ENCODE measurements at places on chromosomes 5 and 9. TPM values are rescaled to one million over a fixed set of nuclear protein-coding genes. Genes with fewer than 3 reads are reported as not detected.

DNA sequence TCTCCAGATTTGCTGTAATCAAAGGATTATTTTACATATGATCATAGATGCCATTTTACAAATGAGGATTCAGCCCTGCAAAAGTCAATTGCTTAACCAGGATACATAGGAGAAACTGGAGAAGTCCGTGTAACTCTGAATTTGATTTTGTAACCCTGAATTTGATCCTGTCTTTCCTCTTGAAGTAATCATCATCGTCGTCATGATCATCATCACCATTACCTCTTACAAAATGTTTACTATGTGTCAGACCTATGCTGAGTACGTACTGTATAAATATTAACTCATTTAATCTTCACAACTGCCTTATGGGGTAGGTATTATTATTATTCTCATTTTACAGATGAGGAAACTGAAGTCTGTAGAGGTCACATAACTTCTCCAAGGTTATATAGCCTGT lies 271.5 kb downstream of the DOCK8 start:
- H3K4me3 ChIP-seq, result no peak overlapping the region
- H3K27me3 ChIP-seq, result peaks cover 9% of the 10 kb centered on the region
- no peaks in the 10 kb centered on the region for H3K36me3 ChIP-seq
- H3K4me1 ChIP-seq, result no peaks in the 10 kb centered on the region

DNA sequence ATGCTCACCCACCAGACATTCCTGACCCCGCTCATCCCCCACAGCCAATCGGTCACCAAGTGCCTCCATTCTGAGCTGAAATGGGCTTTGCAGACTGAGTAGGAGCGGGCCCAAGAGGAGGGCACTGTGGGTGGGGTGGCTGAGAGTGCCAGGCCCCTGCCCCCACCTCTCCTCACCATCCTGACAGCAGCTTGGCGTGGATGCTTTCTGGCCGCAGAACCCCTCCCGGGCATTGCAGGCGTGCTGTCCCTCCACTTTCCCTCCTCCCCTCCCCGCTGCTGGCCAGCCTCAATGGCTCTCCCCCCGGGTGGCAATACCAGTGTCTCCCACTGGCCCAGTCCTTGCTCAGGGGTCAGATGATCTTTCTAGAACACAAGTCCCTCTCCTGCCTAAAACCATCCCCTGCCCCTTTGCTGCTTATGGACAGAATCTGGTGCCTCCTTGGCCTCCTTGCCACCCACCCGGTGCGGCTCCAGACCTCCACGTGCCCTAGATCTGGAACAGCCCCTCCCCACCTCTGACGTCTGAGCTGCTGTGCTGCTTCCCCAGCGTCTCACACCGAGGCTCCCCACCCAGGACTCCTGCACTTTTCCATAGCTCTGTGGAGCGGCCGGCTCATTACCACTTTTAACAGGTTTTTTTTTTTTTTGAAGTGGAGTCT lies 6.1 kb downstream of the FLT4 start:
- peak; percentile 17 for DNase-seq
- peaks cover 4% of the 10 kb centered on the region for H3K4me1 ChIP-seq
- H3K36me3 ChIP-seq, result no peaks in the 10 kb centered on the region
- H3K4me3 ChIP-seq, result no peak overlapping the region

GRCh38 chr9:85949586-85950335 lies 8.8 kb downstream of the NAA35 start:
- no peak for DNase-seq
- no peaks in the 10 kb centered on the region for H3K27me3 ChIP-seq
- peaks cover 14% of the 10 kb centered on the region for H3K4me1 ChIP-seq
- H3K36me3 ChIP-seq, result peaks cover 59% of the 10 kb centered on the region
- H3K4me3 ChIP-seq, result no peak overlapping the region

GRCh38 chr5:152532714-152533113 lies 127.6 kb upstream of the NMUR2 start:
- H3K36me3 ChIP-seq, result no peaks in the 10 kb centered on the region
- DNase-seq, result no peak
- peaks cover 13% of the 10 kb centered on the region for H3K27me3 ChIP-seq
- H3K4me1 ChIP-seq, result no peaks in the 10 kb centered on the region
- no peak overlapping the region for H3K27ac ChIP-seq
- no peak overlapping the region for H3K4me3 ChIP-seq

- H3K4me3 ChIP-seq, result no peak overlapping the region
- no peak for DNase-seq
- peaks cover 3% of the 10 kb centered on the region for H3K4me1 ChIP-seq
- H3K36me3 ChIP-seq, result no peaks in the 10 kb centered on the region
Observed at GRCh38 chr9:33186457-33187168, 19.5 kb upstream of the B4GALT1 start.

PAEP gene
- total RNA-seq, result not detected

SLC36A1 gene
- total RNA-seq, result 6.0 TPM

ZBTB34 gene
- total RNA-seq, result 9.8 TPM

PRDM9 gene
- total RNA-seq, result not detected

IL7R gene
- 891 TPM for total RNA-seq

CNTLN gene
- total RNA-seq, result 0.83 TPM

IQGAP2 gene
- 74.9 TPM for total RNA-seq

DNA sequence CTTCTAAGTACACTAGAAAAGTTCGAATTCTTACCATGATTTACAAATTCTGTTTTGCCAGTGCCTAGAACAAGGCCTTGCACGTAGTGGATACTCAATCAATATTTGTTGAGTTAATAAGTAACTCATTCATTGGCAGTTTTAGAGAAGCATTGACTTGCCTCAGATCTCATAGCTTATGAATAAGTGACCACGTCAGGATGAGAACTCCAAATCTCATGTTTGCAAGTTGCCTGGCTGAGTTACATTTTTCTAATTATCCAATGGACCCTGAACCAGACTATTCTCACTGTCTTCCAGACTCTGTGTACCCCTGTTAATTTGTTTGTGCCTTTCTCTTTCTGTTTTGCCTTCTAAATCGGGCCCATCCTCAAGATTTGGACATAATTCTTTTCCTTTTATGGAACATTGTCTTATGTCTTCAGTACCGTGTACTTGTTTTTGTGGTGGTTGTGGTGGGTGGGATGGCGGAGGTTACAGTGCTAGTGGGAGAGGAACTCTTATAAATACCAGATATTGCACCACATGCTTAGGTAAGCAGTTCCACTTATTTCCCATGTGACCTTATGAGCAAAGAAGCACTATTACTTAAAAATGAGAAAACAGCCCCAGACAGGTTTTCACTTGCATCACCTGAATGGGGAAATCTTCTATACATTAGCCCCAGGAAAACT lies 96.3 kb downstream of the UNC13B start:
- H3K4me3 ChIP-seq, result no peak overlapping the region
- H3K27ac ChIP-seq, result no peak overlapping the region
- H3K27me3 ChIP-seq, result peaks cover 3% of the 10 kb centered on the region
- H3K4me1 ChIP-seq, result no peaks in the 10 kb centered on the region

- H3K36me3 ChIP-seq, result peaks cover 36% of the 10 kb centered on the region
- no peaks in the 10 kb centered on the region for H3K27me3 ChIP-seq
- H3K4me3 ChIP-seq, result peak overlapping the region; percentile 91
- peaks cover 44% of the 10 kb centered on the region for H3K4me1 ChIP-seq
- DNase-seq, result peak; percentile 78
- peak overlapping the region; percentile 94 for H3K27ac ChIP-seq
Observed at GRCh38 chr5:343461-344401, 22.2 kb downstream of the AHRR start.

GRCh38 chr5:89973516-89973915 lies 436.0 kb downstream of the CETN3 start:
- no peaks in the 10 kb centered on the region for H3K36me3 ChIP-seq
- H3K4me1 ChIP-seq, result no peaks in the 10 kb centered on the region
- DNase-seq, result no peak
- no peaks in the 10 kb centered on the region for H3K27me3 ChIP-seq

DNA sequence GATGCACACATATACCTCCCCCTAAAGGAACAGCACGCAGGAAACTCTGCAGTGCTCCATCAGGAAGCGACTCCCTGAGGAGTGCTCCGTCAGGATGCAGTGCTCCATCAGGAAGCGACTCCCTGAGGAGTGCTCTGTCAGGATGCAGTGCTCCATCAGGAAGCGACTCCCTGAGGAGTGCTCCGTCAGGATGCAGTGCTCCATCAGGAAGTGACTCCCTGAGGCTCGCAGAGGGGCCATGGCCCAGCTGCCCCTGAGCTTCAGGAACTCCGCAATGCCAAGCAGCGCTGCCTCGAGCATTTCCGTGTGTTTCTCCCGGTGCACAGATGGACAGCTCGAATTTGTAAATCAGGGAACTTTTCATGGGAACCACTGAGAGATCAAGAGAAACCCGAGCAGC lies 88.1 kb downstream of the PAX5 start:
- H3K27me3 ChIP-seq, result peaks cover 14% of the 10 kb centered on the region
- DNase-seq, result no peak
- H3K4me3 ChIP-seq, result no peak overlapping the region
- H3K4me1 ChIP-seq, result no peaks in the 10 kb centered on the region
- H3K27ac ChIP-seq, result no peak overlapping the region
- no peaks in the 10 kb centered on the region for H3K36me3 ChIP-seq

EXOSC2 gene
- 58.8 TPM for total RNA-seq

DNA sequence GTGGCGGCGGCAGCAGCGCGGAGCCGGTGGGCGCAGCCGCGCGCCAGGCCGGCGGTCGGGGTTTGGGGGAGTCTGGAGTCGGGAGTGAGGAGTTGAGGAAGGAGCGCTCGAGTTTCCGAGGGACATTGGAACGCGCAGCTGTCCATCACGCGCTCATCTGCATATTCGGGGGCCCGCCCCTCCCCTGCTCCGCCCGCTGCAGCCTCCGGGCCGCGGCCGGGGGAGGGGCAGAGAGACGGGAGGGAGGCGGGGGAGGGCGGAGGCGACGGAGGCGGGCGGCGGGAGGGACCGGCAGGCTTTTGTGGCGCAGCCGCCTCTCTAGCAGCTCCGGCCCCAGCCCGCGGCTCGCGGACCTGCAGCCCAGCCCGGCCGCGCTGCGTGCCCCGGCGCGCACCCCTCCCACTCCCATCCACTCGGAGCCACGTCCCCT lies at the start of gene IRX2:
TSS of gene IRX2 (minus strand) at position 86 of the 430 bp plus-strand sequence. CDS start 264 bp downstream, outside the sequence.
- no peak for DNase-seq
- H3K4me3 ChIP-seq, result peak within 1 kb of the TSS; percentile 31
- peaks cover 56% of the 10 kb centered on the region for H3K27me3 ChIP-seq
- H3K4me1 ChIP-seq, result peaks cover 10% of the 10 kb centered on the region
- peak within 1 kb of the TSS; percentile 66 for H3K27ac ChIP-seq

APBA1 gene
- total RNA-seq, result 0.11 TPM

DNA sequence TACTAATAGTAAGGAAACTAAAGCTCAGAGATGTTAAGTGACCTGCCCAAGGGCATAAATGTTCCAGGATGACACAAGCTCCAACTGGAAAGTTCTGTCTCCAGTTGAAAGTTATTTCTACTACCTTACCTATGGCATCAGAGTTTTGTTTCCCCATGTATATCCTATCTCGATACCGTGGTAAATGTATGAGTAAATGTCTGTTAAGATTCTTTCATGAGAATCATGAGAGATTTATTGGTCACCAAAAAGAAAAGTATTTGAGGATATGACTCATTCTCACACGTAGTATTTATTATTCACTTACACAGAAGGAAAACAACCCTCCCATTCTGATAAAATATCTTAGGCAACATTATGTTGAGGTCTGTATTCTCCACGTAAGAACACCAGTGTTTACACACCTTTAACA lies 11.1 kb upstream of the SHOC1 start:
- H3K4me3 ChIP-seq, result no peak overlapping the region
- H3K36me3 ChIP-seq, result peaks cover 4% of the 10 kb centered on the region
- H3K27ac ChIP-seq, result no peak overlapping the region
- H3K4me1 ChIP-seq, result peaks cover 14% of the 10 kb centered on the region
